ENCODE measurements at places on chromosomes 4 and X.
A peak's percentile ranks its signal among the peaks of the same experiment; 100 is the strongest.

DNA sequence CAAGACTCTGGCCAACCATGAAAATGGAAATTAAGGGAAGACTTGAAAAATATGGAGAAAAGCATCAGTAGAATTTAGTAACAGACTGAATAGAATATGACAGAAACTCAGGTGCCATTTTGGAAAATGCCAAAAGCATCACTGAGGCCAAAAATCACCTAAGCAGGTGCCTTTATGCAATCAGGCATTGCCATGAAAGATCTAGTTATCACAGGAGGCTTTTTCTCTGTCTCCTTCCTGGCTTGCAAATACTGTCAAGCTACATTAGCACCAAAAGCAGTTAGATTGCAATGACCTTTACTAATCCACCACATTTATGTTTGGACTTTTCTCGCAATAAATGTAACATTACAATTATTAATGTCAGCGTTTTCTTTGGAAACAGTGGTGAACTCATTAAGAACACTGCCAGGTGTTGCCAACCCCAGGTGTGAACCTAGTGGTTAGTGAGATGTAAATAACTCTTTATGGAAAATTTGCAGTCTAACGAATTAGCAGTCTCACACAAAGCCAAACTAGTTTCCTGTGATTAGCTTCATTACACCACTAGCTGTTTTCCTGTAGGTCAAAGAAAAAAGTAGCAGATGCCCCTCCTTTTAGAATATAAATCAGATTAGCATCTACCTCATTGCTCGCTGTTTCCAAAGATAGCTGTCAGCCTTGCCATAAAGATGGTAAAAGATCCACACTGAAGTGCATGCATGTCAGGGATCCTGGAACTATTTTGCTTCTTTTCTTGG, 1568.4 kb upstream of the TENM3 start:
- DNase-seq = no peak

GRCh38 chrX:17697191-17697590, 40.1 kb upstream of the SCML1 start:
- no peak for DNase-seq

DNA sequence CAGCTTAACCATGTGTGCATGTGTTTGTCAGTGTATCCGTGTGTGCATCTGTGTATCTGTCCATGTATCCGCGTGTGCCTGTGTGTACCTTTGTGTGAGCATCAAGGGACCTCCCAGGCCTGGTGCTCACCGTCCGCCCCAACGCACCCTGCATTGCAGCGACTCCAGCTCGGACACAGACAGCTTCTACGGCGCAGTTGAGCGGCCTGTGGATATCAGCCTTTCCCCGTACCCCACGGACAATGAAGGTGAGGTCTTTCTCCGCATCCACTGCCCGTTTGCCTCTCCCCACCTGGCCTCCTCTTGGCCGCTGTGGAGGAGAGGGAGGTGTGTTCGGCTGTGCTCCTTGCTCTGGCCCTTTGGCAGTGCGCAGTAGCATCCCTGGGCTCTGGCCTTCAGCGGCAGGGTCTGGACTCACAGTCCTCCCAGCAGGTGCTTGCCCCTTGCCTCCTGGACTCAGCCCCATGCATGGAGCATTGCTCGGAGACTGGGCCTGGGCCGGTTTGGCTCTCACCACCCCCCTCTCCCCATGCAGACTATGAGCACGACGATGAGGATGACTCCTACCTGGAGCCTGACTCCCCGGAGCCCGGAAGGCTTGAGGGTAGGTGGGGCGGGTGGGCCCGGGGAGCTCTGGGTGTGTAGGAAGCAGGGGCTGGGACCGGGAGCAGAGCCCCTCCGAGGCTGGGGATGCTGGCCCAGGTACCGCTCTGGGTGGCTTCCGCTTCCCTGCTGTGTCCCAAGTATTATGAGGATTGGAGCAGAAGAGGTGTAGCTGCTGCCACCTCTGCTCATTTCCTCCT, 16.4 kb upstream of the ADD1 start:
- peak; percentile 46 for DNase-seq

DNA sequence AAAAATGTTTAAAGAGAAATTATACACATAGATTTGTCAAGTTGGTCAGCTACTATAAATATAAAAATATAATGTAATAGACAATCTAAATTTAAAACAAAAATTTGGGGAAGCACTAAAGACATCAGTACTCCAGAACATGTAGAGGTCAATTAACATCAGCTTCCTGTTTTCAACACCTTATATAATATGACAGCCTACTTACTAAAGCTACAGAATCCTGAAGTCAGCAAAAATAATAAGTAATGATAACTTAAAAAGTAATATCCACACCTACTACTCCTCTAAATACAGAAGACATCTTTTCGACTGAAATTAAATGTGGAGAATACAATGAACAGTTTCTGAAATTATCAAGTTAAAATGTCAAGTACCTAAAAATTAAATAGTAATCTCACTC, 118.6 kb downstream of the LRBA start:
- DNase-seq = no peak

DNA sequence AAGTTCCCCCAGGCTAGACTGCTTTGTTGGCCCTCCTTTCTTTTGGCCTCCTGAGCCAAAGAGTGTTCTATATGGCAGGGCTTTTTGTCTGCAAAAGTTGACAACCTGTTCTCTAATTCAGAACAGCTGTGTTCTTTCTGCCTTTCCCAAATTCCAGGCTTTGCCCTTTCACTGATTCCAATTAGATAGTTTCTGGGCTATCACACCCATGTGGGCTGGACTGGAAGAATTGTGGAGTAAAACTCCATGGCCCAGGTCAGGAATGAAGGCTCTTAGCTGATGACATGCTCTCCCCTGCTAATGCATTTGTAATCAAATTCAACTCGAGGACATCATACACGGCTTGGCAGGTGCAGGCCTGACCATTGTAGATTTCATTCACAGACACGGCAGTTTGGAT, 19.4 kb downstream of the BMP3 start:
- DNase-seq = no peak

DNA sequence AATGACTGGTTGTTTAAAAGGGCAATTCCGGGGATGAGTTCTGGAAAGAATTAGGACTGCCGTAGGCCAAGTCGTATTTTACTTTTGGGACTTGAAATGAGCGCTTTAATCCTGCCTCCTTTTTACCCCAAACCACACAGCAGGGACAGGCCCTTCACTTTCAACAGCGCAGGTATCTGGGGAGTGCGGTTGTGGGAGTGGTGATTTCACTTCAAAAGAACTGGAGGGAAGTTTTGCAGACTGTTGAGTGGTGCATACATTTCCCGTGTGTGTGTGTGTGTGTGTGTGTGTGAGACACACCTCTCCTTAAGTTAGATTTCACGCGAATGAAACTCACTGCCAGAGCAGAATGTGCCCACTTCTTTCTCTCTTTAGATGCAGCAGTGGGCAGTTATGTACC, 2.8 kb downstream of the NHS start:
- no peak for DNase-seq

GRCh38 chrX:69396916-69397315, 107.2 kb upstream of the NALF2 start:
- no peak for DNase-seq

GRCh38 chr4:102625232-102625930, 124.2 kb downstream of the NFKB1 start:
- peak; percentile 87 for DNase-seq

DNA sequence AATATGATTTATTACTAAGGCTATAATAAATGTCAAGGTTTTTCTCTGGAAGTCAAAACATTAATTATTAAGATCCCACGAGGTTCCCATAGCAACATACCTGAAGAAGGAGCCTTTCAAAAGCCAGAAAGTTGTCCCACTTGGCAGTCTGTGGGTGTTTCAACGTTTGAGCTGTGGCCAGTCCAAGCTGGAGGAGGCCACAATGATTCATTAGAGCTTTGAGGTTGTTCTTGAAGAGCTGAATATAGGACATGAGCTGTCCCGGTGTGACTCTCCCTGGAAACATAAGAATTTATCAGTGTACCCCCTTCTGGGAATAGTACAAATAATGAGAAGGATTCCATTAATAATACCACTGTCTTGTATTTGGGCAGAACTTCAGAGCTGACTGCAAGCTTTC, 92.1 kb downstream of the SCFD2 start:
- DNase-seq = no peak

DNA sequence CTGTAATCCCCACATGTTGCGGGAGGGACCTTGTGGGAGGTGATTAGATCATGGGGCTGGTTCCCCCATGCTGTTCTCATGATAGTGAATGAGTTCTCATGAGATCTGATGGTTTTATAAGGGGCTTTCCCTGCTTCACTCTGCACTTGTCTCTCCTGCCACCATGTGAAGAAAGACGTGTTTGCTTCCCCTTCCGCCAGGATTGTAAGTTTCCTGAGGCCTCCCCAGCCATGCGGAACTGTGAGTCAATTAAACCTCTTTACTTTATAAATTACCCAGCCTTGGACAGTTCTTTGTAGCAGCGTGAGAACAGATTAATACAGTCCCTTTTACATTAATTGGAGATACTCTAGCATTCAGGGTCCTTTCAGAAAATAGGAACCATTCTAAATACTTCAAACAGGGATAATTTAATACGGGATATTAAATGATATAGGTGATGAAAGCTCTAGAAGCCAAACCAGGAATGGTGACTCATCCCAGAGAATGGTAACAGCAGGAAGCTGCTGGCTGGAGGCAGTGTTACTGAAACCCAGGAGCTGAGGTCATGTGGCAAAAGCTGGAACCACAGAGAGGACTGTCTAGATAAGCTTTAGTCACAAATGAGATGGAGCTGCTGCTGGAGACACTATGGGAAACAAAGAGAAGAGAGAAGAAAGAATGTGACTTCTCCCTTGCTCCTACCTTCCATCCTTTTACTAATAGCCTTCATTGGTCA, 57.3 kb downstream of the GSTCD start:
- DNase-seq = no peak

GRCh38 chrX:31233941-31234496, 162.2 kb upstream of the FTHL17 start:
- no peak for DNase-seq

DNA sequence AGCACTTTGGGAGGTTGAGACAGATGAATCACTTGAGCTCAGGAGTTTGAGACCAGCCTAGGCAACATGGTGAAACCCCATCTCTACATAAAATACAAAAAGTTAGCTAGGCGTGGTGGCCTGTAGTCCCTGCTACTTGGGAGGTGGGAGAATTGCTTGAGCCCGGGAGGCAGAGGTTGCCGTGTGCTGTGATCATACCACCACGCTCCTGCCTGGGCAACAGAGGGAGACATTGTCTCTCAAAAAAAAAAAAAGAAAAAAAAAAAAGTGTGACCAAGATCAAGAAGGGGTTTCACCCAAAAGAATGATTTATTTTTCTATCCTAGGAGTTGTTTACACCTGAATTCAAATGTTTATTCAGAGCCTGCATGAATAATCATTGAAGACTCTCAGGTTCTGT, 572.4 kb upstream of the GALNT7 start:
- no peak for DNase-seq

GRCh38 chr4:94536649-94537469, 85.1 kb downstream of the PDLIM5 start:
- DNase-seq = no peak

GRCh38 chrX:13828392-13828791, 11.5 kb upstream of the GPM6B start:
- no peak for DNase-seq

DNA sequence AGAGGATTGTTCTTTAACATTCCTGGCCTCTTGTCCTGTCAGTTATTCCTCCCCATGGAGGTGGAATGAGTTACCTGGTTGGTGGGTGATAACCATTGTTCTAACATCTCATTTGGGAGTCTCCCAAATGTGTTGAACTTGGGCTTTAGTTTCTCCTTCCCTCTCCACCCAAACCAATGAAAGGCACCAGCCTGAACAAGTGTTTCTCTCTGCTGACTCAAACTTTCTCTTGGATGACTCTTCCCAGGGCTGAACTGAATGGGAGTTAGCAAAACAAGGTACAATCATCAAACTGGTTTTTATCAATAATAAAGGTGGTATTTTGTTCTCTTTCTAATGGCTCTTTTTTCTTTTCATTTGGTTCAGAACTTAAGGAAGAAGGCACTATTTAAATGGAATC, 2.7 kb downstream of the DYNLT3 start:
- no peak for DNase-seq

DNA sequence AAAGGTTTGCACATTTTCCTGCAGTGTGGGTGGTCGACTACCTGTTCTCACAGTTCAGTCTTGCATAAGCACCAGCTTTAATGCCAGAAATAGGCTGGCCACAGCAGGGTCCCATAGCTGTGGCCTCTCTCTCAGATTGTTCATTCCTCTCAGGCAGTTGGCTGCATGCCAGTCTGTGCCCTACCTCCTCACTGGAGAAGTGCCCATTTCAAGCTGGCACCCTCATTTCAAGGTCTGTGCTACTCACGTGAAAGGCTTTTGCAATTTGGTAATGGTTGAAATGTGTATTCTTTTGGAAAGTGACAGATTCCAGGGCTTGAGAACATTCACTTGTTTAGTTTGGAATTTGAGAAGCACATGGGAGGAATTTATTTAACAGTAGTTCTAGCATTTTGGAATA, 28.9 kb upstream of the MTMR1 start:
- DNase-seq = no peak

DNA sequence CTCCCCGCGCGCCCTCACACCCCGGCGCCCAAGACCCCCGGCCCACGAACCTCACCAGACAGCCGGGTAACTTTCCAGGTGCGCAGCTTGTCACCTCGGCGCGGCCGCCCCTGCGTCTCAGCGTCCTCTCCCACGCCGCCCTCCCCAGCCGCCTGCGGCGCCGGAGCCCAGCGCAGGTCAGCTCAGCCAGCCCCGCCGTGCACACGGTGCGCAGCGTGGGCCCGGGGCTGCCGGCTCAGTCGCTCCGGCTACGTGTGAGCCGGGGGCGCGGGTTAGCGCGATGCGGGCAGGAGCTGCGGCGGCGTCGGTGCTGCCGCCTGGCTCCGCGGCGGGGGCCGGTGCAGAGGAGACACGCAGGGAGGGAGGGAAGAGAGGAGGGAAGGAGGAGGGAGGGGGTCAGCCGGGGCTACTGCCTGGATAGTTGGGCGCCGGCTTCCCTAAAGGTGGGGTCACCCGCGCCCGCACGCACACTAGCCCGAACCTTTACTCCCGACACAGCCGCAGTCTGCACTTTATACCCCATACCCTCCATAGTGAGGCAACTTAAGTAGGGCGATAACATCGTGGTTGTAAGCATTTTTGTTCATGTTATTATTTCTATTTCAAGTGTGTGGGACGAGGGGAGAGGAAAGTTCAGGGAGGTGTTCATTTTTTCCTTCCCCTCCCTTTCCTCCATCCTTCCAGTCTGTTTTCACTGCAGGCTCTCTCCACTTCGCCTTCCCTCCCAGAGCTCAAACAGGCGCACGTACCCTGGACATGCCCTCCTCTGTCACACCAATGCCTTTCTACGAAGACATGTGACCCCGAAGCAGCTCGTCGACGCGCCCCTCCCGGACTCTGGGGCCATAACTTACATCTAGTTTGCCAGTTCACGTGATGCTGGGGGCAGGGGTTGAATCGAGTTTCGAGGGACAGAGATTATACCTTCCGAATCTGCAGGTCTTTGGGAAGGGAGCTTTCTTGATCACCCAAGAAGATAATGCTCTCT, at the start of gene PRKG2:
Gene PRKG2, minus strand, starts transcription at position 342 of the 988 bp plus-strand sequence. CDS start 10,175 bp downstream, outside the sequence.
- DNase-seq = no peak

- DNase-seq = no peak
Measured at GRCh38 chrX:149392921-149393320, 112.2 kb downstream of the IDS start.

DNA sequence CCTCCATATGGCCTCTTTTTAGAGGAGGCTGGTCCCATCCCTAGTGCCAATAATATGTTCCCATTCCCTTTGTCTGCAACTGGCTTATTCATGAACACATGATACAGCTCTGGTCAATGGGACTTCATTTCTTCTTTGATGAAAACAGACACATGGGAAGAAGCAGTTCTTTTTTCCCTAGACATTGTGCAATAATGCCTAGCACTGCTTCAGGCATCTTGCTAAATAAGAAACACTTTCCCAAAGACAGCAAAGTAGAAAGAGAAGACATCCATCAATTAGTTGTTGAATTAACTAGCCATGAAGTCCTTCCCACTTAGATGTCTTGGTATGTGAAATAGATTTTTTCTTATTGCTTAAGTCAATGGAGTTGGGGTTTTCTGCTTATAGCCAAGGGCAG, 40.1 kb upstream of the TRPC3 start:
- no peak for DNase-seq
